ENCODE measurements at places on chromosomes 2 and 18.

- no peak for DNase-seq
Measured at GRCh38 chr2:38722271-38723061, 28.7 kb downstream of the SRSF7 start.

DNA sequence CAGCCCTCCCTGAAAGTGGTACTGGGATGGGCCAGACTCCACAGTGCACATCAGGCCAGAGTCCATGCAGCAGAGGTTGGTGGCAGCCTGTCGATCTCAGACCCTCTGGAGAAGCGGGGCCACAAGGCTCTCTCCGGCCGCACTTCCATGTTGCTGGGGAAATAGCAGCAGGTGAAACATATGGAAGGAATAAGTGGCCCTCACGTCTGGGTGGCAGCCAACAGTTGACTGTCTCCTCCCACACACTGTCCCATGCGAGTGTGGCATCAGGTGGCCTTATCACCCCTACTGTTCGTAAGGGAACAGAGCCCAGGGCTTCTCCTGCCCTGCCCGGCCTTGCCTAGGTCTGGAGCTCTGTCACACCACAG is 58.1 kb upstream of the FOSL2 start:
- no peak for DNase-seq

DNA sequence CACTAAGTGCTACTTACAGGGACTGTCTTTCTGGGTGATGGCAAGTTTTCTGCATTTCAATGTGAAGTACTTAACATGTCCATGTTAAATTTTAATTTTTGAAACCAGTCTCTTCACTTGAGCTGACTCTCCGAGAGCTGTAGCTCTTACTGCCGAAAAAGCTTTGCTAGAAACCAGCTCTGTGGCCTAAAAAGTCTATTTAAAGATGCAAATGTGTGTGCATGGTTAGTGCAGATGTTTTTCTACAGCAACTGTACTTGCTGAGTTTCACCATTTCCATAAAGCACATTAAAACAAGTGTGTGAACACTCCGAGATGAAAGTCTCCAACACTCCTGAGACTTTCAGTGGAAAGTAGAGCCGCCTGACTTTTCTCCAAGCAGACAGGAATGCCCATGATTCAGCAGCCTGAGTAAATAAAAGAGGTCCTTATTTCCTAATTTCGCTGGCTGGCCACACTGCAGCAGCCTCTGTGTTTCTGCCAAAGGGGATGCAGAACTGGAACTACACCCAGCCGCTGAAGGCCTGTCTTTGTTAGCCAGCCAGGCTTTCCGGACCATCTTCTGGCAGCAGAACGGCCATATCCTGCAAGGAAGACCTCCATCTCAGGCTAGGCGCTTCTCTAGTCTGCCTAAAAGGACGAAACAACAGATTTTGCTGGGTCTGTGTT is 121.2 kb downstream of the ZNF521 start:
- no peak for DNase-seq

DNA sequence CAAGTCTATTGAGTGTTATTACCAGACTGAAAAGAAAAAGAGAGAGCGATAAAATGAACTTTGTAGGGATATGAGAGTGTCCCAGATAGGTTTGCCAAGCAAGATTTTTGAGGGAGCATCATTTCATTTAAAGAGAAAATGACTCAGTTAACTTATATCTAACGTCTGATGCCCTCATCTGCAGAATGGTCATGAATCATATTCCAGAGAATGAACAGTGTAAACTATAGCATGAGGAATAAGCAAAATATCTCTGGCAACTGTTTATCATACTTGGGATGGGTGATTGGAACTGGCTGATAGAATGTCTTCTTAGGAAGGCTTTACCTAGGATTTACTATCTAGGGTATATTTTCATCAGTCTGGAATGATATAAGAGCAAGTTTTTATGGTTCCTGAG is 289.4 kb downstream of the CMPK2 start:
- no peak for DNase-seq

DNA sequence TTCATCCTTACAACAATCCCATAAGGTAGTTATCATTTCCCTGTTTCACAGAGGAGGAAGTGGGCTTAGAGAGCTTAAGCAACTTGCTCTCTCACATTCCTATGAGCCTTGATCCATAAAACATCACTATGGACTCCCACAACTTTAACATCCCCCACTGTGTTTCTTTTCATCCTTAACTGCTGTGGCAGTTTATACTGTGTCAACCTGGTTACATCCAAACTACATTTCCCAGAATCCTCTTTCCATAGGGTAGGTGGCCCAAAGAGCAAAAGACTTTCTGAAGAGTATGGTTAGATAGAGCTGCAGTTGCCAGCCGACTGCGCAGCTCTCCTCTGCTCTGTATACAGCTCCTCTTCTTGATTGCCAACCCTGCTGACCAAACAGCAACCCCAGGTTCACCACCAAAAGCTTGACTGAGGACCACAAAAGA is 22.5 kb downstream of the MAP3K2 start:
- DNase-seq, result no peak

DNA sequence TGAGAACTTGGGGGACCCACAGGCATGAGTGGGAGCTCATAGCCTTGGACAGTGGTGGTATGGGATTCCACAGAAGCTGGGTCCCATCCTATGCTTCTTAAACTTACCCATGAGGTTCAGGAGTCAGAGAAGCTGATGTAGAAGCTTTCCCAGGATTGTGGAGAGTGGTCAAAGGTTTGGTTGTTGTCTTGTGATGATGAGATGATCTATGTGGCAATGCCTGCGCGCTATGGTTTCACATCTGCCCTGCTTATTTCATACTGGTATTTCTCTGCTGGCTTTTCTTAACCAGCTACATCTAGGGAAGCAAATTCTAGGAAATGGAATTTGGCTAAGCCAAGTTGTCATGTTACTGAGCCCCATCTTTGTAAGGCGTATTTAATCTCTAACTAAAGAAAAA is 168.6 kb downstream of the ZNF407 start:
- no peak for DNase-seq

DNA sequence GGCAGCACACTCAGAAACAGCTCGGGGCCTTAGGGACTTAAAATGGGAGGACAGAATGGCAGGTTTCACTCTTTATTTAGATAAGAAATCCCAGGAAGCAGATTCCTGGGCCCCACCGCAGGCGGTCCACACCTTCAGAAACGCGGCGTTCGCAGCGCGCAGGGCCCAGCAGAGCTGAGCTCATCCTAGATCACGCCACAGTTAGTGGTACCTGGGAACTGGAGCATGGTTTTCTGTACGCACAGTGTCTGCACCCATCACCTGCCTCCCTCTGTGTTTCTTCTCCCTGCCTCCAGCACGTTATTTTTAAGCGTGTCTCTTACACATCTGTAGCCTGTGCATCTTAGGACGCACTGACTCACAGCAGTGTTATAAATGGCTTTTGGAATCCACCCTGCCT is 242.1 kb downstream of the ALPK2 start:
- no peak for DNase-seq

- no peak for DNase-seq
Measured at GRCh38 chr2:171187819-171188218, 27.1 kb upstream of the TLK1 start.

DNA sequence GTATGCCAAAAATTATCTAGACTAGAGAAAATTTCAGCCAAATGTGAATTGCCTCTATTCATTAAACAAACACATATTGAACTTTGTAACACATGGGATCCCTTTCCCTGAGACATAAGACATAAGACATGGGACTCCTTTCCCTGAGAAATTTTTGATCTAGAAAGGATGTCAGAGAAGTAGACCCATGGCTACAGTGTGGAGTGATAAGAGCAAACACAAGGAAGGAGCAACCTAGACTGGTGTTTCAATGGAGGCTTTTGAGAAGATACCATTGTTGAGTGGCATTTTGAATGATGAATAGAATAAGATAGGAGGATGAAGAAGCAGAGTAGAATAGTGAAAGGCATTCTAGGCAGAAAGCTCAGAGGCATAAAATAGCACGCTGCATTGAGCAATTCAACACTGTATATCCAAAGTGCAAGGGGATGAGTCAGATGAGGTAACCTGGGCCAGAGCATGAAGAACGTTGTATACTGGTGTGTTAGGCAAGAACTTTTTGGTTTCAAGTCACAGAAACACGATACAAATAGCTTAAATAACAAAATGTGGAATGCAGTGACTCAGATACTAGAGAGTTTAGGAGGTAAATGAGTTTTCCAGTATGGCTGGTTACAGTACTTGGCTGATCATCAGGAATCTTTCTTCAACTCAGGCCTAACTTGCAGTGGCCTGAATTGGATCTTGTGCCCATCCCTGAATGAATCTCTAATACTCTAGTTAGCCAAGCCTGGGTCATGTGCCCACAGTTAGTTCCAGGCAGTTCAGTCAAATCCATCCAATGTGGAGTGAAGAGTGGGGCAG is 129.8 kb upstream of the TANK start:
- DNase-seq, result peak; percentile 93

GRCh38 chr2:159946326-159946999 is 116.0 kb downstream of the PLA2R1 start:
- no peak for DNase-seq

DNA sequence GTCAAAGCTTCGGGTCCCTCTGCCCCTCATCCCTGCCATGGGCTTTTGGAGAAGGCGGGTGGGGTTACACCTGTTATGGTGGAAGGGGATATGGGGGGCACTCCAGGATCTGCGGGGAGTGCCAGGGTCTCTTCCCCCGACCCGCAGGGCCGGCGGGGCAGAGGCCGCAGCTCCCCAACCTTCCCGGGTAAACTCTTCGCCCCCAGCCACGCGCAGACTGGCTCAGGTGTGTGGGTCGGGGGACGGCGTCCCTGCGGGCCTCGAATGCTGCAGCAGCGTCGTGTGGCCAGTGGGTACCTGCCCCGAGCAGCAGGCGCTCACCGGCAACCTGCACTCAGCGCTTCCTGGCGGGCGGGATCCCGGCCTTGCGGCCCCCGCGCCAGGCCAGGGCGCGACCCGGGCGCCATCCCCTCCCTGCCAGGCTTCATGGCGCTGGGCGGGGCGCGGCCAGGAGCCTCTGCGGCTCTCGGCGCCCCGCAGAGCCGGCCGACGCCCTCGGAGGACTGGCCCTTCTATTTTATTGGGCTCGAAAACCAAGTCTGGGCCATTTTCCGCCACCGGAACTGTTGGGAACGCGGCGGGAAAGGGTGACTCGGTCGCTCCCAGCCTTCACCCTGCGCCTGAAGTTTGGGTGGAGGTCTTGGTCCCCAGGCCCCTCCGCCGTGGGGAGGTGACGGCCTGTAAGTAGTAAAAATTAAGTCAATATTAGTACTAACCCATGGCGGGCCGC is 4.5 kb downstream of the GBX2 start:
- no peak for DNase-seq

- no peak for DNase-seq
Measured at GRCh38 chr2:102589444-102589843, 29.9 kb upstream of the SLC9A2 start.

DNA sequence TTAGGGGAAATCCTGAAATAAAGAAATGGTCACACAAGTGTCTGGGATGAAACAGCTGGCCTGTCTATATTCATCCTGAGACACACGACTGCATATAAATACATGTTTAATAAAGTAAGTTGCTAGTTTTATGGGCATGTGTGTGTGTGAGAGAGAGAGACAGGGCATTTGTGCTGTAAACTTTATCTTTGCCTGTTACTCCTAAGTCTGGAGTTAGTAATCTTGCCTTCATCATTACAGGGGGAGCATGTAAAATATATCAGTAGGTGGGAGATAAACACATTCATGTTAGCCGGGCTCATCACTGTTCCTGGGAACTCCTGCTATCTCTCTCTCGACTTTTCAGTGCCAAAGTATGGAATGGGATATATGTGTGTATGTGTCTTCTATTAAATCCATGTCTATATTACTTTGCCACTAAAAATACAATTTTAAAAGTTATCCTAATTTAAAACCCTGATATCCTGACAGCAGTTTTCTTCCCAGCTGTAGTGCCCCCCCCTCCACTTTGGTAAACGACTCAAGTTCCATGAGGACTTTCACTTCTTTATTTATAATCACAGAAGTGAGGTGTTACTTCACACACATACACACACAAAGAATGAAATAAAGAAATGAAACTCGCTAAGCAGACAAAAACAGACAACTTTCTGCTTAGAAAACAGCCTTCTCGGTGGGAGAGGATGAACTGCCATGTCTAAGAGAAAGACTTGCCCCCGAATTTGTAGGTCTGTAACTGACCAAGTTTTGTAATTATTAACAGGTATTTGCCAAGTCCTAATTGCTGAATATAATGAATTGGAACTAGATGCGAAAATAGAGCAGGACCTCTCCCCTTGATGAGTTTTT is 947 bp downstream of the ZEB2 start:
- DNase-seq, result no peak

DNA sequence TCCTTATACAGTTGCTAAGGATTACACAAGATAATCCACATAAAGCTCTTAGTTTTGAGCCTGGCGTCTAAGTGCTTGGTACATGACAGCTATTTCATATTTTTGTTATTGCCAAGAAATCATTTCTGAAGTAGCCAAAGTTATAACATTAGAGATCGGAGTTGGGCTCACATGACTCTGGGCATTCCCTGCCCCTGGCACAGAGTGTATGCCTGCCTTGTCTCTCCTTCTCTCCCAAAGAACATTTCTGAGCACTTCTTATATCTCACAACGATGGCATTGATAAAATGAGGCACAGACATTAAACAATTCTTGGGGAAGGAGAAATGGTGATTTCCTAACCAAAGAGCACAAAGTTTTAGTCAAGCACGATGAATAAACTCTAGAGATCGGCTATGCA is 87.7 kb upstream of the DDX18 start:
- DNase-seq, result no peak

GRCh38 chr2:99940963-99941362 is 201.4 kb downstream of the AFF3 start:
- no peak for DNase-seq

- no peak for DNase-seq
Measured at GRCh38 chr18:8632386-8632785, 23.1 kb downstream of the RAB12 start.

GRCh38 chr2:190887089-190887488 is 6.5 kb downstream of the GLS start:
- DNase-seq, result no peak

GRCh38 chr2:172065111-172065510 is 20.2 kb upstream of the DLX1 start:
- DNase-seq, result no peak

GRCh38 chr2:234158812-234159211 is 108.3 kb downstream of the SPP2 start:
- DNase-seq, result no peak

DNA sequence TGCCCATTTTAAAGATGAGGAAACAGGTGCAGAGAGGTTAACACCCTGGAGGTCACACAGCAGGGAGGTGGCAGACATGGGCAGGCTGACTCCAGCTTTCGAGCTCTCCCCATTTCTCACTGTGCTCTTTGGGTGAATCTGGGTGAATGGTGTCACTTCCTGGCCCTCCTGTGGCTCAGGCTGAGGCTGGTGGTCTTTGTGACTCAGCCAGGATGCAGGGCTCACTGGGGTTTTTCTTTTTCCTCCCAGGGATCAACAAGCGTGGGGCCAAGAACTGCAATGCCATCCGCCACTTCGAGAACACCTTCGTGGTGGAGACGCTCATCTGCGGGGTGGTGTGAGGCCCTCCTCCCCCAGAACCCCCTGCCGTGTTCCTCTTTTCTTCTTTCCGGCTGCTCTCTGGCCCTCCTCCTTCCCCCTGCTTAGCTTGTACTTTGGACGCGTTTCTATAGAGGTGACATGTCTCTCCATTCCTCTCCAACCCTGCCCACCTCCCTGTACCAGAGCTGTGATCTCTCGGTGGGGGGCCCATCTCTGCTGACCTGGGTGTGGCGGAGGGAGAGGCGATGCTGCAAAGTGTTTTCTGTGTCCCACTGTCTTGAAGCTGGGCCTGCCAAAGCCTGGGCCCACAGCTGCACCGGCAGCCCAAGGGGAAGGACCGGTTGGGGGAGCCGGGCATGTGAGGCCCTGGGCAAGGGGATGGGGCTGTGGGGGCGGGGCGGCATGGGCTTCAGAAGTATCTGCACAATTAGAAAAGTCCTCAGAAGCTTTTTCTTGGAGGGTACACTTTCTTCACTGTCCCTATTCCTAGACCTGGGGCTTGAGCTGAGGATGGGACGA is 13.2 kb downstream of the ITM2C start:
- DNase-seq, result no peak

Data from NCI-H460 (cell line).